AG08396 (cell line): ENCODE measurements at places on chromosomes 11 and 22.

- DNase-seq = no peak
Measured at GRCh38 chr11:19849947-19850593, 137.4 kb downstream of the NAV2 start.

DNA sequence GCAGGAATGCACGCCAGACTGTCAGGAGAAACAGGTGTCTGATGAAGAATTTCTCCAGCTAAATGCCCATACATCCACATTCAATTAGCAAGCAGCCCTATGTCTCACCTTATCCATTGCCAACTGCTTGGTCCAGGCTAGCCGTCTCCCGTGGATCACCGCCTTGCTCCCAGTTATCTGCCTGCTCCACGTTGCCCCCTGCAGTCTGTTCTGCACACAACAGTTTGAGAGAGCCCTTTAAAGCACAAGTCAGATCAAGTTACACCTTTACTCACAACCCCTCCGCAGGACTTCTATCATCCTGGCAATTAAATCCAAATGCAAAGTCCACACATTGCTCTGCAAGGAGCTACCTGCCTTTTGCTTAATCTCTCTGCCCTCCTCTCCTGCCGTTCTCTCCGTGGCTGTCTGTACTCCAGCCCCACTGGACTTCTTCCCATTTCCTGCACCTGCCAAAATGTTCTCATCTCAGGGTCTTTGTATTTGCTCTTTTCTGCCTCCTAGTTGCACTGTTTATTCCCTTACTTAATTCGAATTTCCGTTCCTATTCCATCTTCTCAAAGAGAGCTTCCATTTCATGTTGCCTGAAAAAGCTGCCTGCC, 185.3 kb upstream of the LARGE1 start:
- no peak for DNase-seq

GRCh38 chr22:22720724-22721261, 76.4 kb downstream of the GGTLC2 start:
- no peak for DNase-seq

DNA sequence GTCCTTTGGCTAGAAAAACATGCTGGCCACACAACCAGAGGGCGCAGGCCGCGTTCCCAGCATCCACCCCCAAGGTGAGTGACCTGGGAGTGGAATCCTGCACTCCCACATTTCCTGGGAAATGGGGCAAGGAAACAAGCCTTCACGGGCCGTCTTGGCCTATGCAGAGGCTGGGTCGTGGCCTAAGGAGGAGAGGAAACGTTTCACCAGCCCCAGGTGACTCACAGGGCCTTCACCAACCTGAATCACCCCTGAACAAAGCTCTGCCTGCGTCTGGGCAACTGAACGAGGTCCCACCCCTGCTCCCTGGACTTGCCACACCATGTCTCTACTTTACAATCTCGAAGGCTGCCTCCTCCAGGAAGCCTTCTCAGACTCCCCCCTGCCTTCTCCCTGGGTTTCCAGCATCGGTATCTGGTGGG, 13.2 kb downstream of the MYH9 start:
- DNase-seq = no peak

GRCh38 chr22:50302041-50302541, 5.4 kb downstream of the PLXNB2 start:
- DNase-seq = peak; percentile 68

GRCh38 chr22:31612891-31613285, 49.1 kb downstream of the PISD start:
- no peak for DNase-seq

DNA sequence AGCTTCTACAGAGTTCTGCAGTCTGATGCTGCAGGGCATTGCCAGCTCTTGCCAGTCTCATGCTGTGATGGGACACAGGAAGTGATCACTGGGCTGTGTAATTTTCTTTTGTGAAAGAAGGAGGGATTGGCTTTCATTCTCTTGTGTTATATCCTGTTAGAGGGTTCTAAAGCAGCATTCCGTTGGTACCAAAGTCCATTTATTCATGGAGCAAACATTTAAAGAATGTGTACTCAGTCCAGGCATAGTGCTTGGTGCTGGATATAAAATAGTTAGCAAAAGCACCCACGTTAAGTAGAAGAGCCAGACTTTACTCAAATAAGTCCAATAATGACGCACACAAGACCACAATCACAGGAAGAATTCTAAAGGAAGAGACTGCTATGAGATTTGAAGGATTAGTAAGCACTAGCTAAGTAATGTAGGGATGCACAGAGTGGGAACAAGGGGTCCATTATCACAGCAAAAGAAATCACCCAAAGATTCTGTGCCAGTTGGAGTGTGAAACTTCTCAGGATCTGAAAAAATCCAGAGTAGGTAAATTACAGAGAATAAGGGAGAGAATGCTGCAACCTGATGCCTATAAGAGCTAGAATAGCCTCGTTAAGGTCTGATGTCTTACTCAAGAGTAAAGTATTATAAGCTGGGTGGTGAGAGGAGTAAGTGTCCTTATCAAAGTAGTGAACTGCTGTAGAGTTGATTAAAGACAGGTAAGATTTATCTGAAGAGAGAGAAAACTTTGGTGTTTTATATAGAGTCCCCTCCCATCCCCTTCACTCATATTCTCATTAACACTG, 728.3 kb downstream of the METTL15 start:
- peak; percentile 42 for DNase-seq

- no peak for DNase-seq
Measured at GRCh38 chr11:128628686-128629085, 41.3 kb upstream of the ETS1 start.

DNA sequence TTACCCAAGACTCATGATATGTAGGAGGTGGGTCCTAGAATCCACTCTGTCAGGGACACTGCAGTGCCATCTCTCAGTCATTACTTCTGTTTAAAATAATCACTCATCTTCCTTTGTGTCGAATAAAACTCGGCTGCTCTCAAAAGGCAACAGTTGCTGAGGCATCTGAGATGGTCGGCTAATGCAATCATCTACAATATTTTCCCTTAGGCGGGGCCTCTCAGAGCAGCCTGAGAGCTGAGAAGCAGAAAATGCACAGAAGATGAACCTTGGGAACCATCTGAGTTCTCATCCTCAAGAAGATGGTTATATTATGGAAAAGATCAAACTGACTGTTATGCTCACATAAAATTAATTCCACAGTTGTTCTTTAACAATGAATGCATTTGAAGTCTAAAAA, 1518.2 kb upstream of the TENM4 start:
- DNase-seq = no peak

- DNase-seq = no peak
Measured at GRCh38 chr11:115167456-115167855, 336.8 kb downstream of the CADM1 start.

- DNase-seq = no peak
Measured at GRCh38 chr11:48129697-48130395, 86.8 kb upstream of the OR4B1 start.

GRCh38 chr22:46355369-46355995, 20.0 kb downstream of the TRMU start:
- DNase-seq = peak; percentile 86

DNA sequence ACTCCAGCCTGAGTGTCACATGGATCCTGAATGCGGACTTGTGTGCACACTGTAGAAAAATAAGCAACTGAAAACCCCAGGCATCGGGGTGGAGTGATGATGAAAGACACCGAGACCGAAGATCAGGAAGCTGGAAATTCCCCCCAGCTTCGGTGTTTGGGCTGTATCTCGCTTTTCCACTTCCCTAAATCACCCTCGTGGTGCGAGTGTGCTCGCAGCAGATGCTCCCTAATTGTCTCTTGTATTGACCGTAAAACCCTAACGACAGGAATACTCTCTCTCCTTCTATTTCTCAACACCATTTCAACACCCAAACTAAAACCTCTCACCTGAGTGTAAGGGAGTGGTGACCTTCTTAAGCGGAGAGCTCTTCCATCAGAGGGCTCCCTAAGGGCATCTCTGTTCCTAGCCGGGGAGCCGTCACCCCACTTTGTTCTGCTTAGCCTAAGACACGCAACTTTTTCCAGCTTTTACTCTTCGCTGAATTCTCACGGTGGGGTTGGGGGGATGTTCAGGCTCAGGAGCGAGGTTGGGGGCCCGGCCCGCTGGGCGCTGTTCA, 635 bp upstream of the GRK3 start:
- no peak for DNase-seq

- no peak for DNase-seq
Measured at GRCh38 chr22:18925368-18926064, 10.6 kb downstream of the PRODH start.

DNA sequence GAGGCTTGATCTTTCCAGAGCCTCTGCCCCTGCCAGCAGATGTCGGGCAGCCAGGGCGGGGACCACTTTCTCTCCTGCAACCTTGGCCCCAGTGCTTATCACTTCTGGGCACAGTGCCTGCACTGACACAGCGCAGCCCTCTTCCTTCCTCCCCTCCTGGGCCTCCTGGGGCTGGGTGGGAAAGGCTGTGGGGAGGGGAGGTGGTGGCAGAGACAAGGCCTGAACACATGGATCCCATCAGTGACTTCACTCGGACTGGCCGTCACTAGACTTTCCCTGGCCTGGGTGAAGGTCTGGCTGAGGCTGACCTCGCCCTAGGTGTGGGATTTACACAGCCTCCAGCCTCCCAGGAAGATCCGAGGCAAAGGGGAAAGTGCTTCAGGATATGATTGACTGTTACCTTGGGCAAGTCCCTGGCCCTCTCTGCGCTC, 68.1 kb downstream of the LRRC32 start:
- no peak for DNase-seq

DNA sequence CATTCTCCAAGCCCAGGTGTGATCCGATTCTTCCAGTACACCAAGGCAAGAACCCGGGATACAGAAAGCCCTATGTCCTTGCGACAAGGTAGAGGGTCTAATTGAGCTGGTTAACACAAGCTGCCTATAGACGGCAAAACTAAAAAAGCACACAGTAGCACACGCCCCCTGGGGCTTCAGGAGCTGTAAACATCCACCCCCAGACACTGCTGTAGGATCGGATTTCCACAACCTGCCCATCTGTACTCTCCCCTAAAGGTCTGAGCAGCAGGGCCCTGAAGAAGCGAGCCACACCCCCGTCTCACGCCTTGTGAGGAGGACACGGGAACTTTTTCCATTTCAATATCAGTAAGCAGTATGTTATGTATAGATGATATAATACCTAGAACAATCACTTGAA, 624.7 kb downstream of the BUD13 start:
- DNase-seq = no peak

DNA sequence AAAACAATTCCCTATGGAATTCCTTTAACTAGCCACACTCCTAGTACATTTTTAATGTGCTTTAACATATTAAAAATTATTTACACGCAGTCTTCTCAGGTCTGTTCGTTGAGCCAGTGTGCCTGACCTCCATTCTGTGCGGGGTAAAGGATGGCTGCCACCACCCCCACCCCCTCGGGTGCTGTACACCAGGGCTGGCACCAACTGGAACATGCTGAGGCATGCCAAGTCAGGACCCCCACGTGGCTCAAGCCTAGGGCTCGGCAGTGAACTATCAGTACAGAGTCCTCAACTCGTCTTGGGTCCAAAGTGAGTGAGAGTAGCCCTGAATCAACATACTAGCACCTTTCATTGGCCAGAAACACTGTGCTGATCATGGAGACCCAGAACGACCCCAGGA, 32.5 kb upstream of the PHF21B start:
- no peak for DNase-seq

- DNase-seq = peak; percentile 50
Measured at GRCh38 chr22:43862074-43862881, at the start of gene SULT4A1. TSS of gene SULT4A1 (minus strand) at chr22:43862513. CDS start at chr22:43862382, 131 bp downstream.

DNA sequence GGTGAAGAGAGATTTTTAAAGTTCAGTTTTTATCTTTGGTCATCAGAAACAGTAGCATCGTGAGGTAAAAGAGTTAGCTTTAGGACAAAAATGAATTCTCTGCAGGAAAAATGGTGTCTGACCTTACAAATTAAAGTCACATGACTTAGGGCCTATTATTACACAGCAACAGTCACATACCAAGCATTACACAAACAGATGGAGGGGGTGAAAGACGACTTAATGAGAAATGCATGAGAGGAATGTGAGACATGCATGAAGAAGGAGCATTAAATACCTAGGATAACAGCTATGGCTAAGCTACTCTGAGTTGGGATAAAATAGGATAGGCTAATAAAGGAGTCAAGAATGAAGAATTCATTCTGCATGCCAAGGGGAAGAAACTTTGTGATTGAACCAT, 77.5 kb downstream of the BLID start:
- DNase-seq = peak; percentile 55

DNA sequence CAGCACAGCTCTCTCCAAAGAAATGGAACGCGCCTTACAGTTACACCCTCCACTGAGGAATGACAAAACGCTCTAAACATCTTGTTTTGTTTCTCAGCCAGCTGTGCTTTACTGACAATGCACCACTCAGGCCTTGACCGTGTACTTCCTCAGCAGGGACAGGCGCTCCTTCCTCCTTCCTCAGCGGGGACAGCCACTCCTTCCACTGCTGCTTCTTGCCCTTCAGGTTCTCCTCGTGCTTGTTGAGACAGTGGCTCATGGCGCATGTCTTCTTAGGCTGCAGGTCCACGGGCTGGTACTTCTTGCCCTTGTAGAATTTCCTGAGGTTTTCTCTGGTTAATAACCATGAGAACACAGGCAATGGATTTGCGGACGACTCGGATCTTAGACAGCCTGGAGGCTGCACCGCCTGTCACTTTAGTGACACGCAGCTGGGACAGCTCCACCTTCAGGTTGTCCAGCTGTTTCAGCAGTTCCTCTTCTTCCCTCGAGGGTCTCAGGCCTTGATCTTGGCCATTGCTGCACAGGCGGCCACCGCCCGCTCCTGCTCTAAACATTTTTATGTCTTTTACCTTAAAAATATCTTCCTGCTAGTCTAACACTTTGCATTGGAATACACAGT, 613.8 kb downstream of the BRD1 start:
- DNase-seq = no peak

GRCh38 chr22:45645526-45646414, 25.9 kb upstream of the ATXN10 start:
- peak; percentile 88 for DNase-seq

- DNase-seq = no peak
Measured at GRCh38 chr22:34243023-34243422, 322.7 kb upstream of the LARGE1 start.

DNA sequence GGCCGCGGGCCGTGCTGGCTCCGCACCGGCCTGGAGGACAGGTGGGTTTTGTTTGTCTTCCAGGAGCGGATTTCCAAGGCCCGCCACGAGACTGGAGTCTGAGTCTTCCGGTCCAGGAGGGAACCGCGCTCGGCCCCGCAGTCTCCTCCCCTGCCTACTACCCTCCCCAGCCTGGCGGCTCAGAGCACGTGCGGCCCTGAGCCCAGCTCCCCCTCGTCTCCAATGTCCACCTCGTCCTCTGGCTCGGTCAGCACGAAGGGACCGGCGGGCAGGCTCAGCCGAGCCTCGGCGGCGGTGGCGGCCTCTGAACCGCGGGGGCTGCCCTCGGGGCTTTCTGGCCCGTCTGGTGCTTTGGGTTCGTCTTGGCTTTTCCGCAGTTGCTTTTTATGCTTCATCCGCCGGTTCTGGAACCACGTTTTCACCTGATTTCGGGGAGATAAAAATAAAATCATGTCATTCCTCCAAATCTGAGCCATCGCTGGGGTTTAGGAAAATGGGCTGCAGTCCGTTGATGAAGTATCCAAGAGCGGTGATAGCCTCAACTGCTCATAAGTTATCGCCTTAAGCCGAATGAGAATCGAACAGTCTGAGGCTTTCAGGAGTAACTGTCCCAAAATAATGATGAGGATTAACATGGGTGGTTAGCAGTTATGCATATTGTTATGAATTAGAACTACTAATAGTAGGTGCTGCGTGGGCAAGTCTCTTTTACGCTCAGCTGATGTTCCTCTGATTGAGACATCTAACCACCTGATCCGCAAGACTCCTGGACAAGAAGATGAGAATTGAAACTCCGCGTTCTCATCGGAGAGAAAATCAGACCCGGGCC, 4.0 kb downstream of the BSX start:
- DNase-seq = no peak

- DNase-seq = no peak
Measured at GRCh38 chr11:2294926-2295290, 6.8 kb downstream of the C11orf21 start.
